Testis (tissue), 5 donors: ENCODE measurements at places on chromosomes 1 and 21.

DNA sequence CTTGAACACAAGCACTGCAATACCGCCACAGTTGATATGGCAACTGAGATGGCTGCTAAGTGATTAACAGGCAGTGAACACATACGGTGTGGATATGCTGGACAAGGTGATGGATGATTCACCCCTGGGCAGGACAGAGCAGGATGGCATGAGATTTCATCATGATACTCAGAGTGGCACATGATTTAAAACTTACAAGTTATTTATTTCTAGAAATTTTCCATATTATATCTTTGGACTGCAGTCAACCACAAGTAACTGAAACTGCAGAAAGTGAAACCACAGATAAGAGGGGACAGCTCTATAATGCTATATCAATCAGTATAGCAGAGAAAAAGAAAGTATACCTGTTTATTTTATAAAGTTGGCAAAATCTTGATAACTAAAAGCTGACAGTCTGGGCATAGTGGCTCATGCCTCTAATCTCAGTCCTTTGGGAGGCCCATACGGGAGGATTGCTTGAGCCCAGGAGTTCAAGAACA, 47.9 kb downstream of the PHACTR4 start:
- DNase-seq = no peak

- DNase-seq = no peak
Observed at GRCh38 chr1:79585801-79586200, 579.3 kb upstream of the ADGRL4 start.

DNA sequence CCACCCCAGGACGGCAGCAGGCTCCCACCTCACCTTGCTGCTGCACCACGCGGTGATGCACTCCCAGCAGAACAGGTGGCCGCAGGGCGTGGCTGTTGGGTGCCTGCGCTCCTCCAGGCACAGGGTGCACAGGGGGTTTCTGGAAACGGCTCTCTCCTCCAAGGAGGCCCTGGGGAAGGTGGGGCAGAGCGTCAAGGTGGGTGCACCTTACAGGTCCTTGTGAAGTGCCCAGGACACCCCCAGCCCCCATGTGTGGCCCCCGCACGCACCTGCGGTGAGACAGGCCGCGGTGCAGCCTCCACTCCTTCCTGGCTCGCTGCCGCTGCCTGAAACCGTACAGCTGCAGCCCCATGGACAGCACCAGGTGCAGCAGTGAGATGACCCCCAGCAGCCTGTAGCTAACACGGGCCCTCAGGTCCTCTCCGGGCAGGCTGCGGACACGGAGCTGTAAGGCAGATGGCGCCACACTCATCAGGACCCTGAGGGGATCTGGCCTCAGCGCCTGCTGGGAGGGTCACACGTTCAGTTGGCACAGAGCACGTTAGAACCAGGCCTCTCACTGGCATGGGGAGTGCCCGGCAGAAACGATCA, 5.8 kb downstream of the PEX10 start:
- DNase-seq = no peak

DNA sequence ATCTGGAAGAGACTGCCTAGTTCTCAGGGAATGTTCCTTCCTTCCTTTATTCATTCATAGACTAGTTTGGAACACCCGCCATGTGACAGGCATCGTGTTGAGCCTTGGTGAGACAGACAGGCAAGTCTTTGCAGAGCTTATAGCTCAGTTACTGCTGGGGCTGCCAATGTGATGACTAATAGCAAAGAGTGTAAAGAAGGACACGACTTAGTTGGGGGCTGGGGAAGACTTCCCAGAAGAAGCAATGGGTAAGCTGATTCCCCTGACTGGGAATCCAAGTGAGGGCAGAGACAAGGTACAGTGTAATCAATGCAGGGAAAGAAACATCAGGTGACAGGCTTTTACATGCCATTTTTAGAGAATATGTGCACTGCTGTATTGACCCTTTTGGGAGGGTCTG, 51.2 kb downstream of the TENT5C start:
- no peak for DNase-seq

DNA sequence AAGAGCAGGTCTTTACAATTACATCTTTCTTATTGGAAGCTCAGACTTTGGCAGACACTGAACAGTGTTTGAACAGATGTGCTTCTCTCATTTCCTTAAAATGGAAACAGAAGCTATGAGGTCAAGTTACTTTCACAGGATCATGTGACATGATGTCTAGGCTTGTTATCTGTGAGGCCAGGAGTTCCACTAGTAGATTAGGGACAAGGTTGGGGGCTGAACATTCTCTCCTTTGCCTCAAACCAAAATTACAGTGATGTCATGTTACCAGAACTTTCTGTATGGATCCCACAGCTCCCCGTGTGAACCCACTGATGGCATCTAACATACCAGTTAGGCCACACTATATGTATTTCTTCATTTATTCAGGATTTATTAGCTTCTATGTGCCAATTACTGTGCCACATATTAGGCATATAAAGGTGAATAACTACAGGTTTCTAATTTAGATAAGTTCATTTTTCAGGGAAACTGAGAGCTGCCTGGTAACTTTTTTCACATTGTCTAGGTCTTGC, 6.0 kb downstream of the DYNLT5 start:
- no peak for DNase-seq

DNA sequence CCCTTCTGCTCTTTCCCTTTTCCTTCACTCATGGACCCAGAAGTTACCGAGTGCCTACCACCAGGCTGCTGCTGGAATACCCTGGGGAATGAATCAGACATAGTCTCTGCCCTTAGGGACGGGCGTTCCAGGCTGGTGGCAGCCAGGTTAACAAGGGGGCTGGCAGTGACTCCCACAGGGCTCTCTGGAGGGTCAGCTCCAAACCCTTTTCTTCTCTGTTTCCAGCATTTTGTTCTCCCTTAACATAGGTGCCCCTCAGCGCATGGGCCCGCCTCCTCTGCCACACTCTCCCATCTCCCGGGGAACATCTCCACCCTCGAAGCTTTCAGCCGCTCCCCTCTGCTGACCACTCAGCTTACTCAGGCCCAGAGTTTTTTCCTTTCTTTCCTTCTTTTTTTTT, 62.9 kb upstream of the LRP8 start:
- no peak for DNase-seq

- DNase-seq = peak; percentile 57
Observed at GRCh38 chr1:19342062-19342750, 30.1 kb downstream of the SLC66A1 start.
